Stimulated activated CD8-positive, alpha-beta memory T cell treated with anti-CD3 and anti-CD28 coated beads, Interleukin-4, amount 100 ng/mL, for 4 hours (primary cell): ENCODE measurements at places on chromosomes 3 and 15.

GRCh38 chr15:91782221-91782620 is 71.3 kb upstream of the SLCO3A1 start:
- no peak for DNase-seq

- DNase-seq, result no peak
Measured at GRCh38 chr3:165185707-165186327, 10.4 kb downstream of the SLITRK3 start.

DNA sequence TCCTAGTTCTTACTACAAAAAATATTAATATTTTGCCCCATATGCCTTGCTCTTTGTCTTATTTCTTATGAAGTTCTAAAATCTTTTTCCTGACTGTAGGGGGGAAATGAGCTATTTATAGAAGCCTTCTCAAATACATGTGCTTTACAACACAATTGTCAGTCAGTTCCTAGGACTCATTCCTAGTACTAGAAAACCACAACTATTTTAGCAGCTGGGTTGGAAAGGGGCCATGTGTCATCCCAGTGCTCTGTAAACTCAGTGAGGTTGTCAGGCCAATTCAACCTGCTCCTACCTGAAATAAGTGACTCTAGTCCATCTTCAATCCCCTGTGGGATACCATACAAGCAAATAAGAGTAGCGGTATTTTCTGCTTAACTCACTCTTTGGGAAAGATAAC is 153.8 kb downstream of the ULK4 start:
- no peak for DNase-seq

DNA sequence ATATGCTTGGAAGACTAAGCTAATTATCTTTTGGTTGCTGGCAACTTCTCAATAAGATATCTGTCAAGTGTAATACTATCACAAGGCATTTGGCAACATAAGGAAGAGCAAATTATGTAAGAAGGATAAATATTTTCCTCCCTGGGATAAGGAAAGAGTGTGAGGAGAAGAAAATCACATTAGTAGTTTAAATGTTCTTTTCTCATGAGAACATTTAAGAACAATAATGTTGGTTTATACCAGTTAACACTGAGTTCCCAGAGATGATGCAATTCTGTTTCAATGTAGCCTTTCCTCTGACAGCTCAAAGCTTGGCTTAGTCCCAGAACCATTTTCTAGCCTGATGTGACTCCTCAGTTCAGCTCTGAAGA is 66.1 kb upstream of the NPHP3 start:
- no peak for DNase-seq

- no peak for DNase-seq
Measured at GRCh38 chr3:127224118-127224517, 31.2 kb downstream of the PRR23E start.

DNA sequence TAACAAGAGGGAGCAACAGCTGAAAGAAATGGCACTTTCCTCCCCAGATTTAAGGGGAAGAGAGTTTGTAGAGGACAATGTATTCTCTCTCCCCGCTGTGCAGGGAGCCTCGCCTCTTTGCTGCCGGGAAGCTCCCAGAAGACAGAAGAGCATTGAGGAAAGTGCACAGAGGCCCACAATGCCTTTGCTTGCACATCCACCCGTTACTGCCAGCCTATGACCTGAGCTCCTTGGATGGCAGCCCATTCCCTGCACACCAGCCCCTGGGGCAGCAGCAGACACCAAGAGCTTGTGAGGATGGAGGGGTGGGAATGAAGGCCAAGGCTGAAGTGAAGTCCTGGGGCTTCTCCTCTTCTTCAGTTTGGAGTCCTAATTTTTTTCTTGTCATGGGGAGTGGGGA is 67.0 kb downstream of the CLDN11 start:
- DNase-seq, result no peak

DNA sequence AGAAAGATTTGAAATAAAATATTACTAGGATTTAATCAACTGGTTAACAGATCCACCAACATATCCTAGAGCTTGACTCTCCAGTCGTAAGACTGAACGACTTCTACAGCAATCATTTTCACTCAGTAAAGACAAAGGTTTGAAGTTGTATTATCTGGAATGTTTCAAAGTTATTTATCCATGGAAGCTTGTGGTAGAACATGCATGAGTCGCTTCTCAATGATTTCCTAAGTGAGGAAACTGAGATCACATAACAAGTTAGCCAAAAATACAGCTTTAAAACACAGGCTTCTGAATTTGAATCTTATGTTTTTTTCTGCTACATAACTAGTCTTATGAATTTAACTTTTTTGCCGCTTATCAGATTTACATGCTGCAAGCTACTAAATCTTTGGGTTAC is 241.8 kb downstream of the FOXP1 start:
- no peak for DNase-seq

GRCh38 chr3:159818399-159818798 is 170.2 kb upstream of the IL12A start:
- no peak for DNase-seq

DNA sequence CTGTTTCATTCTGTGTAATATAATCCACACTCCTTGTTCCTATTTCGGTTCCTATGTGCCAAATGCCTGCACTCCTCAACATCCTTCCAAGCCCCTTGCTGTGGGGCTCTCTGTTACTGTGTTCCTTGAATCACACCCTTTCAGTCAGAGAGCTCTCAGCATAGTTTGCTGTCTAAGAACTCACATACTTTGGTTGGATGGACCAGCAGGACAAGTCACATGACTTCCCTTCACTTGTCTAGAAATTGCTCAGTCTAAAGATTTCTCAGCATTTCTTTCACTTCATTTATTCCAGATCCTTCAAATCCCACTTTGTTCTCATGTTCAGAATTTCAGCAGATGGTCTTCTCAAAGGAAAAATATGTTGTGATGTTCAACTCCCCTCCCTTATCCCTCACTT is 203.5 kb upstream of the PFN2 start:
- DNase-seq, result no peak

GRCh38 chr3:9747267-9747666 is 2.5 kb upstream of the OGG1 start:
- DNase-seq, result no peak

DNA sequence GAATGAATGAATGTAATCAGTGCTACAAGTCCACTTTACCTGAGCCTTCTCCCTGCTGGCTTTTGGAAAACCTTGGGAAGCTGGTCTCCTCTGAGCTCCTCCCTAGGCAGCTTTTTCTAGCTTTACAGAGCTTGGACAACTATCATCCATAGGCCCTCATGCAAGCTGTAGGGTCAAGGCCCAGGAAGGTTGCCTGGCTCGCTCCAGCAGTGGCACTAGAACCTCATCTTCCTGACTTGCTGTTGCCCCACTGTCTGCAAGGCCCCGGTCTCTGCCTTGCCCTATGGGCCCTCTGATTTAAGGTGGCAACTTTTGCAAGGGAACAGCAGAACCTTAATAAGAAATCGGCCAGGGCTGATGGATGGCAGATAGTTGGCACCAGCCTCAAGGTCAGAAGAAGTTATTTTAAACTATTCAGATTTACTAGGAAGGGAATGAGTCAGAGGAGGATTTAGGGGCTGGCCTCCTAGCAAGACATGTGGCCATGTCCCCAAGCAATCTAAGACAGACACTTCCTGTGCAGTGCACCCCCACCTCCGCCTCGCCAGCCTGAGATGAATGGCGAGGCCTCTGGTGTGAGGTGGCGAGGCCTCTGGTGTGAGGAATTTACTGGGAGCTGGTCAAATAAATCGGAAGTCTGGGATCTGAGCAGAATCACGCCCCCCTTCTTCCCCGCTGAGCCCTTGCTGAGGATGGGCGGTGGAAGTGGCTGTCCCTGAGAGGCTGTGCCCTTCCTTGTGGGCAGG is 180.8 kb downstream of the MEGF11 start:
- no peak for DNase-seq

- no peak for DNase-seq
Measured at GRCh38 chr3:64110071-64110470, 86.8 kb upstream of the PSMD6 start.

GRCh38 chr3:185399737-185400667 is 37.1 kb downstream of the MAP3K13 start:
- no peak for DNase-seq

- no peak for DNase-seq
Measured at GRCh38 chr3:105809208-105809888, 59.5 kb downstream of the CBLB start.

- DNase-seq, result peak; percentile 34
Measured at GRCh38 chr3:10223676-10224639, 24.3 kb upstream of the TATDN2 start.

DNA sequence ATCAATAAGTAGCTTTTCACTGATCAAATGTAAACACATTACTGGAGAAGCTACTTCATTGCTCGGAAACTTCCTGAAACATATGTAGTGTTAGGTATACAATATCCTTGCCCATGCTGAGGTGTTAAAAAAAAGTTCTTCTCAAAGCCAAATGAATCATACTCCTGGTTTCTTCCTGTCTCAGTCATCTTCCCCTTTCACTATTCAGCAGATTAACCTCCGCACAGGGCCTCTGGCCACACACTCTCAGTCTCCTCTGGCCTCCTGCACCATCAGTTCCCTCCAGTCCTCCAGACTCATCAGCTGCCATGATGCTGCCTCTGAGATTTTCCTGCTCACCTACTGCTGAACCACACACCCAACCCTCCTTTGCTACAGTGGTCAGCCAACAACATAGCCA is 70.5 kb upstream of the BOC start:
- DNase-seq, result no peak

GRCh38 chr15:101269479-101270223 is 7.6 kb downstream of the SELENOS start:
- DNase-seq, result no peak

DNA sequence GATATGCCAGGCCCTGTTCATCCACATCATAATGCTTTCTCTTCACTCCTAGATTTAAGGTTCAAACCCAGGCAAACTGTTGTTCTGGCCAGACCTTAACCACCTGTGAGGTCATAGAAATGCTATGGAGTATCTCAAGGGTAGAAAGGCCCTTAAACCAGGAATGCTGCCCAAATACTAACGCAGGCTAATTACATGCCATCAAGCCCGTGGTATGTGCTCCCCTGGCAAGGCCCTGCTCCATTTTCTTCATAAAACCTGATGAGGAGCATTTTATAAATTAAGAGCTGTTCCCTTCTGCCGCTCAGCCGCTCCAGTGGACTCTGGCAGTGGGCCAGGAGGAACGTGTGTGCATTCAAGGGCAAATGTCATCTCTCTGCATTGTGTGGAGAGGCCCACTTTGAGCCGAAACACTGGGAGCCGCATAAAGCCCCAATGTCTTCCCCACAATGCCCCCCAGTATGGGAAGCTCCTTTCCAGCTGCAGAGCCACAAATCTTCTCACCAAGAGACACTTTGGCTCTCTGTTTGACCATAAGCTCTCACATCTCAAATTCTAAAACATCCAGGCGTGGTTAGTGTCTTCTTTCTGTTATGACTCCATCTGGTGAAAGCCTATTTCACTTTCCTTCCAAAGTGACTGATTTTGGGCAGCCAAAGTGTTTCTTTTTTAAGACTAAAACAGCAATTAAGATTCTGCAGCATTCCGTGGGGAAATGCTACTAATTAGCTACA is 210.8 kb upstream of the NR2E3 start:
- DNase-seq, result no peak

DNA sequence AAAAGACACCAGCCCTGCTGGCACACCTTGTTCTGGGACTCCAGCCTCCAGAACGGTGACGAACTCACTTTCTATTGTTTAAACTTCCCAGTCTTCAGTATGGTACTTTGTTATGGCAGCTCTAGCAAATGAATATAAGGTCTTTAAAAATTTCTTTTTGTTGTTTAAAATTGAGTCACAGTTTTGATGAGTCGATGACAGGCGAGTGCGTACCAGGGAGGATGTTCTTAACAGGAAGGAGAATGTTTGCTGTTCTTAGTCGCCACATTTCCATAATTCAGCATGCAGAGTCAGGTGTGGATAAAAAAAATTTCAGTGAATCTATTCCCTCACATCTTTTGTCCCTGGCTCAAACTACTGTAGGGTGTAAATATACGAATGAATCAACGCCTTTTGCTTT is 12.4 kb downstream of the DNASE1L3 start:
- no peak for DNase-seq

- no peak for DNase-seq
Measured at GRCh38 chr3:98540346-98540745, 8.6 kb downstream of the GPR15 start.

GRCh38 chr15:65414841-65415621 is 7.7 kb downstream of the IGDCC4 start:
- DNase-seq, result no peak

- no peak for DNase-seq
Measured at GRCh38 chr3:128174675-128175590, 21.7 kb downstream of the EEFSEC start.

GRCh38 chr3:61980041-61980440 is 393.3 kb downstream of the FEZF2 start:
- no peak for DNase-seq

GRCh38 chr15:89761009-89761831 is 10.2 kb upstream of the MESP1 start:
- DNase-seq, result no peak

DNA sequence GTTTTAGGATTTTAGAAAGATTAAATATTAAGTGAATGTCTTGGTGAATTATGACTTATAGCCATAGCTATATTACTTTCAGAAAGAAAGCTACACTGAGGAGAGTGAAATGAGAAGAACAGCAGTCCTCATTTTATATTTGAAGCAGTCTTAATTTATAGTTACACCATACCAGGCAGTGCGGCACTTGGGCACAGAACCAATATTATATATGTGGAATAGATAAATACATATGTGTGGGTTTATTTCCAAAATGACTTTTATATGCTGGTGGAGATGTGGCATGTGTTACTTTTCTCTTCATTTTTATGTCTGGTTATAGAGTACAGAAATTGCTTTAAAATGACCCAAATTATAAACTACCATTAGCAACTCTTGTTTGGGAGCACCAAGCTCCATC is 759.5 kb downstream of the GRM7 start:
- DNase-seq, result no peak

GRCh38 chr3:183158551-183159006 is 4.0 kb downstream of the LAMP3 start:
- DNase-seq, result no peak

DNA sequence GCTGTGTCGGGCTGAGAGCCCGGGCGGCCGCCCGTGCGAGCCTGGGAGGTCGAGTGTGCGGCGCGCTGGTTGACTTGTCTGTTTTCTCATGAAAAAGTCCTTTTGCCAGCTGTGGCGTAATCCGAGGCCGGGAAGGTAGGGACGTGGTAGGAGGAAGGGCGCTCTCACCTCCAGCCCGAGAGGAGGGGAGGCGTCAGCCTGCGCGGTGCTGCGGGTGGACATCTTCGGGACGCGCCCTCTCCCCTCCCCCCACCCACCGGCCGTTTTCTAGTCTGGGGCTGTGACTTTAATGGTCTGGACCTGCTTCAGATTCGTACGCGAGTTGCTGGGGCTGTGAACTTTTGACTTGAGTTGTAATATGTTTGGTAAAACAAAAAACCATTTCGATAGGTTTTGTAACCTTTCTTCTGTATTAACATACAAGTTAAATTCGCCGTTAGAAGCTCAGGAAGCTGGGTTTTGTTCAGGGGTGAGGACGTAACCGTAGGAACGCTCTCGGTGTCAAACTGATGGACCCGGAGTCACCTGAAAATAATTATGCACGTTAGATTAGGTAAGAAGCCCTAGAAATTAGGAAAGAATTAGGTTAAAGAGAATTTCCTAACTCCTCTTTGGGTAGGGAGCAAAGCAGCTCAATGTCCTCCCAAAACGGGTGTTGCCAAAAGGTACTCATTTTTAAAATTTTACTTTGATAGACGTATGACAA is 762 bp downstream of the NCK1 start:
- peak; percentile 19 for DNase-seq
